T-helper 17 cell (primary cell): ENCODE measurements at places on chromosomes 1 and 21. TPM values are rescaled to one million over a fixed set of nuclear protein-coding genes. Genes with fewer than 3 reads are reported as not detected.

DNA sequence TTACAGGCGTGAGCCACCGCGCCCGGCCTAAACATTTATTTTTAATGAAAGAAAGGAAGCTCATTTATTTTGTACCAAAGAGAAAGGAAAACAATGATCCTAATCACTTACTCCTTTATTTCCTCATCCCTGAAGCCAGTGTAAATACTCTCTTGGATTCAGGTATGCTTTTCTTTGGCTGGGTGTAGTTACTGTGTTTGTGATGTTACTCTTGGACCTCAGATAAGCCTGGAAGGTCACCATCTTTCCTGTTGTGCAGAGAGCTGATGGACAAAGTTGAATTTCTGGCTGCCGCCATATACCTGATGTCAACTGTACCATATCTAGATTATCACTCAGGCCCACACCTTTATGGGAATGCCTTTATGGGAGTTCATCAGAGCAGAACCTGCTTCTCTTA is 35.4 kb upstream of the FOXE3 start:
- no peaks in the 10 kb centered on the region for H3K27me3 ChIP-seq
- peaks cover 2% of the 10 kb centered on the region for H3K4me1 ChIP-seq
- H3K36me3 ChIP-seq: peaks cover 8% of the 10 kb centered on the region
- H3K27ac ChIP-seq: no peak overlapping the region
- no peak for DNase-seq

- no peak for DNase-seq
- no peaks in the 10 kb centered on the region for H3K27me3 ChIP-seq
- no peaks in the 10 kb centered on the region for H3K4me1 ChIP-seq
- H3K36me3 ChIP-seq: no peaks in the 10 kb centered on the region
- no peak overlapping the region for H3K27ac ChIP-seq
These were observed 367.6 kb upstream of the ZRANB2 start for GRCh38 chr1:71448444-71448843.

DNA sequence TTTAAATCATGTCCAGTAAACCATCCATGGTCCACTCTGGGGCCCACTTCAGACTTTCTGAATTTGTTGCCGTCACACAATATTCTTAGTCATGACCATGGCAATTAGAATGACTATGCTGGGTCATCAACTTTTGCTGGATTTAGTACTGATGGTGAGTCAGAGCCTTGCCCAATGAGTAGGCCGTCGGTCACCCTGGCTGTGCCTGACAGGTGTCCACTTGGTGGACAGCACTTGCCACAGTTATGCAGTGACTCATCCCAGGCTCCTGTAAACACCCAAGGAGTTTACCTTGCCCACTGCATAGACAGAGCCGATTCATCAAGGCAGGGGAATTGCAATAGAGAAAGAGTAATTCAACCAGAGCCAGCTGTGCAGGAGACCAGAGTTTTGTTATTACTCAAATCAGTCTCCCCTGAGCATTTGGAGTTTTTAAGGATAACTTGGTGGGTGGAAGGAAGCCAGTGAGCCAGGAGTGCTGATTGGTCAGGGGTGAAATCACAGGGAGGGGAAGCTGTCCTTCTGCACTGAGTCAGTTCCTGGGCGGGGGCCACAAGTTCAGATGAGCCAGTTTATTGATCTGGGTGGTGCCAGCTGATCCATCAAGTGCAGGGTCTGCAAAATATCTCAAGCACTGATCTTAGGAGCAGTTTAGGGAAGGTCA is 333.8 kb downstream of the PTPRU start:
- no peak overlapping the region for H3K27ac ChIP-seq
- peaks cover 22% of the 10 kb centered on the region for H3K27me3 ChIP-seq
- DNase-seq: no peak
- H3K36me3 ChIP-seq: peaks cover 4% of the 10 kb centered on the region
- no peaks in the 10 kb centered on the region for H3K4me1 ChIP-seq
- H3K4me3 ChIP-seq: no peak overlapping the region

- H3K4me1 ChIP-seq: peaks cover 16% of the 10 kb centered on the region
- H3K27me3 ChIP-seq: no peaks in the 10 kb centered on the region
- no peak overlapping the region for H3K27ac ChIP-seq
- DNase-seq: no peak
- H3K4me3 ChIP-seq: no peak overlapping the region
These were observed 3.3 kb upstream of the MIGA1 start for GRCh38 chr1:77776007-77776700.

DNA sequence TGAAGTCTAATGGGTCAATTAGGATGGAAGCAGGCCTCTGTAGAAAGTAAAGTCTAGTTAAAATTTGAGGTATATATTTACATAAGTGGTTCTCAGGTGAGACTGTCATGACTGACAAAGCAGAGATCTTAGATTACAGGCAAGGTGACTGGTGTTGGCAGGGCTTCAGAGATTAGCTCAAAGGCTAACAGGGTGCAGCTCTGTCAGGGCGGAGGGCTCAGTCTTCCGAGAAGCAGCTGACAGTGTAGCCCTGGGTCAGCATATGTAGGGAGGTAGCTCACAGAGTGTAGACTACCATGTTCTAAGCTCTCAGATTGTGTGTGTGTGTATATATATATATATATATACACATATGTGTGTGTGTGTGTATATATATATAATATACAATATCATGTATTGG is 54.7 kb downstream of the RBM11 start:
- H3K4me1 ChIP-seq: no peaks in the 10 kb centered on the region
- peaks cover 55% of the 10 kb centered on the region for H3K27me3 ChIP-seq
- DNase-seq: no peak
- no peak overlapping the region for H3K4me3 ChIP-seq
- no peak overlapping the region for H3K27ac ChIP-seq

GRCh38 chr1:155909894-155910293 is 1.3 kb downstream of the RIT1 start:
- DNase-seq: no peak
- H3K4me3 ChIP-seq: peak overlapping the region; percentile 99
- no peaks in the 10 kb centered on the region for H3K27me3 ChIP-seq
- peak overlapping the region; percentile 95 for H3K27ac ChIP-seq
- H3K36me3 ChIP-seq: peaks cover 4% of the 10 kb centered on the region

- H3K27ac ChIP-seq: no peak overlapping the region
- H3K27me3 ChIP-seq: peaks cover 24% of the 10 kb centered on the region
- no peaks in the 10 kb centered on the region for H3K4me1 ChIP-seq
- no peak for DNase-seq
These were observed 204.6 kb upstream of the CSF3R start for GRCh38 chr1:36687312-36687711.

- H3K4me3 ChIP-seq: peak overlapping the region; percentile 95
- H3K4me1 ChIP-seq: peaks cover 40% of the 10 kb centered on the region
- H3K27me3 ChIP-seq: no peaks in the 10 kb centered on the region
- DNase-seq: no peak
- peaks cover 12% of the 10 kb centered on the region for H3K36me3 ChIP-seq
- H3K27ac ChIP-seq: peak overlapping the region; percentile 95
These were observed 1.1 kb upstream of the YBX1 start for GRCh38 chr1:42680921-42681683.

- no peaks in the 10 kb centered on the region for H3K27me3 ChIP-seq
- H3K27ac ChIP-seq: peak overlapping the region; percentile 99
- peaks cover 3% of the 10 kb centered on the region for H3K36me3 ChIP-seq
- H3K4me3 ChIP-seq: peak overlapping the region; percentile 99
- H3K4me1 ChIP-seq: peaks cover 35% of the 10 kb centered on the region
These were observed 670 bp upstream of the PARK7 start for GRCh38 chr1:7960867-7961215.

DNA sequence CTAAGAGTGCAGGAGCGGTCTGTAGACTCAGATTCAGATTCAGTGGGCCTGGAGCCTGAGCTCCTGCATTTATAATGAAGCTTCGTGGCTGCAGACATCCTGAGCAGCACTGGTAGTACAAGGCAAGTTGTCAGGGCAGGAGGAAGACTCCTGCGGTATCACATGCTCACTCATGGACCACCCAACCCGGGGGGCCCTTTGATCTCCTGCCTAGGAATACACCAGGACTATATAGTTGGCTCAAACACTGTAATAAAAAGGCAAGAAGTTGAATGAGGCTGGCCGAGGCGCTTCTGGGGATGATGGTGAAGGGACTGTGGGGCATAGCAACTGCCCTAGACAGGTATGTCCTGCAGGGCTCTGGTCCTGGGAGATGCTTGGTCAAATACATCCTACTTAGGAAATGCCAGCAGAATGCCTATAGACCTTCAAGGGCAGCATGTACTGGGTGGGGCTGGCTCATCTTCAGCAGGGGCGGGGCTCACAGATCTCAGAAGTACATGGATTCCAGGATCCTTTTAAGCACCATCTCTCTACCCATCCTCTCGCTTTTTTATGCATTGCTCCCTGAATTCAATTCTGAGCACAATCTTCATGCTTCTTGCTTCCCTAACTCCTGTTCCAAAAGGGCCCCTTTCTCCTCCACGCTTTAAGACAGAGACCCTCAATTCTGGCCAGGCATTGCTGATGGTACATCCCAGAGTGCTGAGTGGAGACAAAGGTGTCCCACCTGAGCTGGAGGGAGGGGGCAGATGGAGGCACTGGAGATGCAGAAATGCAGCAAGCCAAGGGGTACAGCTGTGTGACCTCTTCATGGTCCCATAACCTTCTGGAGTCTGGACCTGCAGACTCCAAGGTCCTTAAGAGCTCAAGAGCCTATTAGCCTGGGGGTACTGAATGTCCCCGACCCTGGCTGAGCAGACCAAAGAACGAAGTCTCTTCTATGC is 2.1 kb upstream of the RAP1GAP start:
- no peak for DNase-seq
- no peaks in the 10 kb centered on the region for H3K36me3 ChIP-seq
- no peak overlapping the region for H3K4me3 ChIP-seq
- H3K27ac ChIP-seq: no peak overlapping the region
- peaks cover 10% of the 10 kb centered on the region for H3K27me3 ChIP-seq

GRCh38 chr21:21076491-21076890 is 78.3 kb downstream of the NCAM2 start:
- H3K27ac ChIP-seq: no peak overlapping the region
- H3K4me1 ChIP-seq: no peaks in the 10 kb centered on the region
- H3K4me3 ChIP-seq: no peak overlapping the region
- H3K36me3 ChIP-seq: no peaks in the 10 kb centered on the region
- DNase-seq: no peak

DNA sequence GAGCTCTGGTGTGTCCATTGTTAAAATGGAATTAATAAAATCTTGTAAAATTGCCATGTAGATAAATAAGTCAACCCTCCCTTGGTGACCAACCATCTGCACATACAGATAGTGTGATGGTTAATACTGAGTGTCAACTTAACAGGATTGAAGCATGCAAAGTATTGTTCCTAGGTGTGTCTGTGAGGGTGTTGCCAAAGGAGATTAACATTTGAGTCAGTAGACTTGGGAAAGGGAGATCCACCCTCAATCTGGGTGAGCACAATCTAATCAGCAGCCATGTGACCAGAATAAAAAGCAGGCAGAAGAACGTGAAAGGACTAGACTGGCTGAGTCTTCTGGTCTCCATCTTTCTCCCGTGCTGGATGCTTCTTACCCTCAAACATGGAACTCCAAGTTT is 174.8 kb downstream of the LTN1 start:
- H3K4me3 ChIP-seq: no peak overlapping the region
- no peaks in the 10 kb centered on the region for H3K27me3 ChIP-seq
- DNase-seq: no peak

DNA sequence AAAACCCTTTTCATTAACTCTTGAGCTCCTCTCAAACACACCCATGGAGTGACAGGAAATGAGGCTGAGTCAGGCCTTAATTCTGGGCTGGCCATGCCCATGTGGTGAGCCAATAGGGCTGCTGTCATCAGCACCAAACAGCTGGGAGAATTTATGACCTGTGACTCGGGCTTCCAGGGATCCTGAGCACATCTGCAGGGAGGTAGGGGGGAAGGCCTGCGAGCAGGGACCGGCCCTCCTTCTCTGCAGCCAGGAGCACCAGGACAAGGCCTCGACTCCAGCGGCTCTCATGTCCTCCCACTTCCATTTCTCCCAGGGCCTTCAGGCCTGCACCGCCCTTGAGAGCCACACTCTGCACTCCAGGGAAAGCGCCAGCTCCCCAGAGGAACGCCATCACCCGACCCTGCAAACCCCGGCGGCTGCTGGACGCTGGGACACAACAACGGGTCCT is 14.6 kb downstream of the RIPK4 start:
- no peak overlapping the region for H3K27ac ChIP-seq
- H3K4me3 ChIP-seq: no peak overlapping the region
- H3K27me3 ChIP-seq: peaks cover 13% of the 10 kb centered on the region
- no peaks in the 10 kb centered on the region for H3K4me1 ChIP-seq

- H3K27me3 ChIP-seq: peaks cover 81% of the 10 kb centered on the region
- no peak overlapping the region for H3K4me3 ChIP-seq
- peaks cover 8% of the 10 kb centered on the region for H3K4me1 ChIP-seq
- DNase-seq: no peak
- peaks cover 4% of the 10 kb centered on the region for H3K36me3 ChIP-seq
These were observed 1.0 kb downstream of the CCDC181 start for GRCh38 chr1:169426174-169426705.

GRCh38 chr1:5373281-5373680 is 618.9 kb downstream of the NPHP4 start:
- H3K36me3 ChIP-seq: peaks cover 2% of the 10 kb centered on the region
- DNase-seq: no peak
- H3K4me3 ChIP-seq: no peak overlapping the region
- H3K4me1 ChIP-seq: peaks cover 9% of the 10 kb centered on the region

GRCh38 chr1:109610609-109611307 is 8.7 kb downstream of the GNAT2 start:
- no peak overlapping the region for H3K4me3 ChIP-seq
- H3K27ac ChIP-seq: peak overlapping the region; percentile 72
- H3K4me1 ChIP-seq: peaks cover 4% of the 10 kb centered on the region
- no peaks in the 10 kb centered on the region for H3K36me3 ChIP-seq
- H3K27me3 ChIP-seq: no peaks in the 10 kb centered on the region

DNA sequence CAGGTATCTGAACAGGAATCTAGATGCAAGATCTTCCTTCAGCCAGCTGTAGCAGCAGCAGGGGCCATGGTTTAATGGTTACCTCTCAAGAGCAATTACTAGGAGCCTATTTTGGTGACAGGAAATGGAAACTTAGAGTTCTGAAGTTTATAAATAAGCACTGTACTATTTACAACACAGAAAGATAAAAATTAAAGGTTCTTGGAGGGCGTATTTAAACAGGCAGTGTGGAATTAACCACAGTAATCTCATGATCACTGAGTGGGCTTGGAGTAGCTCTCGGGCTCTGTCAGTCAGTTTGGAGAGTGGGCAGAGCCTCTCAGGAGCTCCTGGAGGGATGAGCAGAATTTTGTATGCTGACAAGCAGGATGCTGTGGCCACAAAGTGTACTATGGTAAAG is 10.2 kb upstream of the FCRL5 start:
- DNase-seq: no peak
- H3K27ac ChIP-seq: no peak overlapping the region
- no peaks in the 10 kb centered on the region for H3K4me1 ChIP-seq
- H3K27me3 ChIP-seq: peaks cover 52% of the 10 kb centered on the region

GRCh38 chr1:89637496-89637895 is 4.6 kb downstream of the LRRC8C start:
- no peaks in the 10 kb centered on the region for H3K27me3 ChIP-seq
- peaks cover 4% of the 10 kb centered on the region for H3K36me3 ChIP-seq
- H3K27ac ChIP-seq: peak overlapping the region; percentile 93
- DNase-seq: no peak

The DENND2C gene
- 5.1 TPM for total RNA-seq

The ADAMTS5 gene
- total RNA-seq: not detected

The RPS27 gene
- total RNA-seq: 4,265 TPM

The S100A8 gene
- total RNA-seq: 110 TPM

The SMIM1 gene
- total RNA-seq: 0.75 TPM

The MANEAL gene
- 0.92 TPM for total RNA-seq

The HSPA6 gene
- 0.27 TPM for total RNA-seq

The CHI3L1 gene
- total RNA-seq: not detected

The KRTAP12-2 gene
- not detected for total RNA-seq
